ENCODE measurements at places on chromosomes 1 and 21. TPM values are rescaled to one million over a fixed set of nuclear protein-coding genes. Genes with fewer than 3 reads are reported as not detected.

GRCh38 chr1:203170625-203171330 is 4.8 kb downstream of the MYBPH start:
- no peak for DNase-seq

- DNase-seq: no peak
These were observed 62.4 kb downstream of the RERE start for GRCh38 chr1:8754993-8755392.

GRCh38 chr1:156809281-156809680 is 7.4 kb downstream of the SH2D2A start:
- DNase-seq: no peak

Gene FCGR3B
- 0.82 TPM for total RNA-seq

Gene NGF
- total RNA-seq: 0.82 TPM

Measured in frontal cortex (tissue), 4 donors.